Left renal cortex interstitium (tissue), 4 donors: ENCODE measurements at places on chromosomes 1 and 21. TPM values are rescaled to one million over a fixed set of nuclear protein-coding genes. Genes with fewer than 3 reads are reported as not detected.

- no peak for DNase-seq
These were observed 7.5 kb downstream of the TAF1A start for GRCh38 chr1:222582099-222582774.

DNA sequence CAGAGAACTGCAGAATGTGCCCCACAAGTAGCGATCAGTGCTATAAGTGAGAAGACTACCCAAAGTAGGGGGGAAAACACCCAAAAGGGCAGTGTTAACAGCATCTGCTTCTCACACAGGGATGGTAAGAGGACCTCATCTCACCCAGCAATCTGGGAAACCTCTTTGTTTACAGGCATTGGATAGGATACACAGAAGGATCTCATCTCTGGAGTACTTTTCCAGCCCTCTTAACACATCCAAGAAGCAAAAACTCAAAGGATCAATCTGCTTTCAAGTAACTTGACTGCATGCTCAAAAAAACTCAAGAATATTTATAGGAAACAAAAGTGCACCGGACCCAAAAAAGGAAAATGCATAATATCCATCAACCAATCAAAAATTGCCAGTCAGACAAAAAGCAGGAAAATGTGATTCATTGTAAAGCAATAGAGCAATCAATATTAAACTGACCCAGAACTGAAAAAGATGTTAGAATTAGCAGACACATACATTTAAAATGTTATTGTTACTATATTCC is 311.0 kb upstream of the CXADR start:
- DNase-seq = no peak

- no peak for DNase-seq
These were observed 14.3 kb upstream of the GPR52 start for GRCh38 chr1:174433451-174433850.

GRCh38 chr1:110082477-110082876 is 12.0 kb upstream of the ALX3 start:
- no peak for DNase-seq

DNA sequence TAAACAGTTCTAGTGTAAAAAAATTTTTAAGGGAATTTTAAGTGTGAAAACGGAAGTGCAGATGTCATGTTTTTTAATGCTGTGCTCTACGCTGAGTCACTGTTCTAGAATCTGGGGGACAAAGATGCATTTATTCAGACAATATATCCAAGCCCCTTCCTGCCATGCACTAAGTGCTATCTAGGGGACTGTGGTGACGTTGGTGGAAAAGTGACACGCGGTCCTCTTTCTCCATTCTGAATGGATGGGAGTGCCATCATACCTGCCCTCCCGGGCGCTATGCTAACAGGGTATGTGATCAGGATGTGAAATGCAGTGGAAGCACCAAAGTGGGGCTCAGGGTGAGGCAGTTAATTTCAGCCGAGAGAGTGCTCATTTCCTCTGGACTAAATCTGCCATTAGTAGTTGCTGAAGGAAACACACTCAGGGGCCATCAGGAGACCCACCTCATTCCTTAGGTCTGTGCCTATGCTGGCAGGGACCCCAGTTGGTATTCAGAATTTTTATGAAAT is 6.6 kb downstream of the C1orf226 start:
- DNase-seq = no peak

GRCh38 chr1:1144843-1145546 is 28.7 kb upstream of the TTLL10 start:
- DNase-seq = no peak

The EFNA1 gene
- 70.3 TPM for polyA plus RNA-seq

The WNT3A gene
- polyA plus RNA-seq = 0.12 TPM
